MG63 (cell line): ENCODE measurements at places on chromosomes 6 and 20. TPM values are rescaled to one million over a fixed set of nuclear protein-coding genes. Genes with fewer than 3 reads are reported as not detected.

DNA sequence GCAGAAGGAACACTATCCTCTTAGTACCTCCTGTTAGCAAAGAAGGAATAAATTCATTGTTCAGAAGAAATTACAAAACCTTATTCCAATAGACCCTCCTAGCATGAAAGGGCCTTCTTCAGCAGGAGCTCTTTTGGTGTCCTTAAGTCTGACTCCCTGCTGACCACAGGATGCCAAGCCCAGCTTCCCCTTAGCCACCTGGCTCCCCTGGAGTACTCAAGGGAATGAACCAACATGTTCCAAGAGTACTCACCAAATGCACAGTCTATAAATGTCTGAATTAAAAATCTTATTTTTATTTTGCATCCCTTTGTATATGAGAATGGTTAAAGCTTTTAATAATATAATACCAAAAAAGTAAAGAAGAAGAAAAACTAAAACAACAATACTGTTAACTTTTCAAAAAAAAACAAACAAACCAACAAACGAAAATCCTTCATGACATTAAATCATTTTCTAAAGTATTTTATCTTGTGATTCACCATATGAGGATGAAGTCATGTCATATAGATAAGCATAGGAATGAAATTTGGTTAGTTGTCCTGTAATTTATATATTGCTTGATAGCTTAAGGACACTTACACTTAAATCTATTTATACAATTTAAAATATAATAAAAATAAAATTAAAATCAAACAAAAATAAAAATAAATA is 1355.1 kb downstream of the HACE1 start:
- no peak for DNase-seq

The MAP3K5 gene
- total RNA-seq, result 5.7 and 10.5 TPM in 2 replicates

DNA sequence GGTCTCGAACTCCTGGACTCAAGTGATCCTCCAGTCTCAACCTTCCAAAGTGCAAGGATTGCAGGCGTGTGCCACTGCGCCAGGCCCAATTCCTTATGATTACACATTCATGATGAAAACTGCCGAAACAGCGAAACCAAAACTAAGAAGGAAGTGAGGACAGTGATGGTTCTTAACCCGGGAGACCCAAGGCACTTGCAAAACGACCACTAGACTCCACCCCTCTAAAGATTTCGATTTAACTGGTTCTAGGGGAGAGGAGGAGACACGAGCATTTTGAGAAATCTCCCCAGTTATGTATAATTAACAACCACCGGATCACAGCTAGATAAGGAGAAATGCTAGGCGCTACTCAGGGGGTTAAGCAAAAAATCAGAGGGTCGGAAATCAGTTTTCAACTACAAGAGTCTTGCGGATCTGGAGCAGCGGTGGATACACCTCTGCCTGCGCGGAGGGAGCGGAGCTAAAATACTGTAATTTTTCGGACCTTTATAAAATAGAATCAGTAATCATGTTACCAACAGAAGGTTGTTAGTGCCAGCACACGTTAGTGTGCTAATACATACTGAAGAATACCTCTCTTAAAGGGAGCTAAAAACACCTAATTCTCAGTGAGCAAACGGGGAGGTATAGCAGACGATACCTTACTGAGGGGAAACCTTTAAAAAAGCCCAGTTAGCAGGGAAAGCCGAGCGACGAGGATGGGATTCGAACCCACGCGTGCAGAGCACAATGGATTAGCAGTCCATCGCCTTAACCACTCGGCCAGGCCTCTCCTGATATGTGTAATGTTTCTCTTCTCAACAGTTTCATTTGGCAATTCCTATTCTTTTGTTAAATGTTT is 60.0 kb upstream of the BTN3A2 start:
- DNase-seq, result peak; percentile 72

The SLPI gene
- total RNA-seq, result 25.7 and 52.2 TPM in 2 replicates

DNA sequence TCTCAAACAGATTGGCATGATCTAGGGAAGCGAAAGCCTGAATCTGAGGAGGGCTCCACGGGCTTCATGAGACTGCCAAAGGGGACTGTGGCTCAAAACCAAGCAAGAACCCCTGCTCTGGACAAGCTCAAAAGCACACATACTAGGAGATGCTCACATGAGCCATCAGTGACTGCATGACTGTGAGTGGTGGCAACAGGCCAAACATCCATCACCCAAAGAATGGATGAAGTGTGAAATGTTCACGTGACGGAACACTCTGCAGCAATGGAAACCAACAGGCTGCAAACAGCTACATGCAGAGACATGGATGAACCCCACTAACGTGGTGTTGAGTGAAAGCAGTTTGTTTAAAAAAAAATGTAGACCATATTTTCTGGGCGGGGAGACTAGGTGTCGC is 136.3 kb downstream of the PREX1 start:
- no peak for DNase-seq

DNA sequence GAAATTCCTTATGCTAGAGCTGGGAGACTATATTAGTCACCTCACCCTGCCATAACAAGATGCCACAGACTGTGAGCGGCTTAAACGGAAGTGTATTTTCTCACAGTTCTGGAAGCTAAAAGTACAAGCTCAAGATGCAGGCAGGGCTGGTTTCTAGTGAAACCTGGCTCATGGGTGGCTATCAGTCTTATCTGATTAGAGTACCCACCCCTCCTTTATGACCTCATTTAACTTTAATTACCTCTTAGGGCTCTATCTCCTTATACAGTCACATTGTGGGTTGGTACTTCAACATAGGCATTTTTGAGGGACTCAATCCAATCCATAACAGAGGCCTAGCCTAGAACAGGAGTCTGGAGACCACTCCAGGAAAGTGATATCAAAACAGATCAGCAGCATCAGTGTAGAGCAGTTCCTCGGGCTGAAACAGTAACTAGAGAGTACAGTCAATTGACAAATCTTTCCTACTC is 2.3 kb upstream of the SNRNP48 start:
- no peak for DNase-seq

DNA sequence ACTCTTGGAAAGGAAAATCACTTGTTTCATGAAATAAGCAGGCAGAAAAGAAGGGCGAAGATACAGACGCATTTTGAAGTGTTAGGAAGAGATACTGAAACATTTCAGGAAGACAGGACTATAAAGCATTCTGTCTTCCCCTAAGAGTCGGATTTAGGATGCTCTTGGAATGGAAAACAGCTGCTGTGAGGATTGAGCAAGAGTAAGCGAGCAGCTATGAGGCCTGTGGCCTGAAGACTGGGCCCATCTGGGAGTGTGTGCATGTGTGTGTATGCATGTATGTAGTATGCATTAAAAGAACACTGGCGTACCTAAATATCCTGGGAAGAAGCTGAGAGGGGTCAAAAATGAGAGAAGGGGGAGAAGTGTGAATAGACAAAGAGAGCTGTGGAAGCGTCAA is 83.6 kb downstream of the SIM1 start:
- no peak for DNase-seq

GRCh38 chr20:2118783-2119182 is 17.2 kb downstream of the STK35 start:
- no peak for DNase-seq

DNA sequence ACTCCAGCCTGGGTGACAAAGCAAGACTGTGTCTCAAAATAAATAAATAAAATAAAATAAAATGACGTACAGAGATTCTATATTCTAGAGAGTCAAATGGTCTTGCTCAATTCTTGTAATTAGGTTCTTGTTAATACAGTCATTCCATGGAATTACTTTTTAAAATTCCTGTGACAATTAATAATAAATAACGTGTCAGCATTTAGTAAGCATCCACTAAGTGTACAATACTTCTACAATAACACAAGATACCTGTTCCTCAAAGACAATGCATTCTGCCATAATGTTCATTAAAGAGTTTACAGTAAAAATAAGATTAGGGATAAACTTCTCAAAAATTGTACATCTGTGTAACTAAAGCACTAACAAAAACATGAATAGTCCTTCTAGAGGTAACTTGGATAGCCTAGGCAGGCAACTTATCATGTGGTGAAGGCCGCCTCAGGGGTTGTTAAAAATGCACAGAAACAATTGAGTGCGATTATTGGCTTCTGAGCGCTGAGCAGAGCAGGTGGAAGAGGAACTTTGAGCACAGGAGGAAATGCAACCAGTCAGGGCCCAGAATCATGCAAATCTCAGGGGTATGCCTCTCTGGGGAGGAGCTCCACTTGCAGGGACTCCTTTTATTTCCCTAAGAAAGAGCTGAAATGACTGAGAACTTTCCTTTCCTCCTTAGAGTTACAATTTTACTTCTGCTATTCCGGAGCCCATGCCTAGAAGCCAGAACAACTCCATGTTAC is 37.1 kb downstream of the QRSL1 start:
- DNase-seq, result no peak

GRCh38 chr6:157763129-157763903 is 59.7 kb upstream of the SNX9 start:
- DNase-seq, result peak; percentile 65

DNA sequence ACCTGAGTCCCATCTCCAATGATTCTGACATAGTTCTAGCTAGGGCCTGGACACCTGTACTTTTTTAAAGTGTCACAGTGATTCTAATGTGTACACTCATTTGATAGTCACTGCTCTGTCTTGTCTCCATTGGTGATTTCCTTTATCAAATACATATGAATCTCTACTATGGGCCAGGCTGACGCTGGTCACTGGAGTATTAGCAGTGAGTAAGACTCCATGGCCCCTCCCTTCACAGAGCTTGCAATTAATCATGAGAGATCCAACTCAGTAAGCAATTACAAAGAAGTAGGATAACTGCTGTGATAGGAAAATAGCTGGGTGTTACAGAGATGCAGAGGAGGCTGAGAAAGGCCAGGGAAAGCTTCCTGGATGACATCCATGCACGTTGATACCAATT is 19.3 kb upstream of the SASH1 start:
- DNase-seq, result no peak

- no peak for DNase-seq
Observed at GRCh38 chr6:39343396-39343870, 20.9 kb upstream of the KCNK16 start.
